ENCODE measurements at places on chromosomes 7 and 10.

DNA sequence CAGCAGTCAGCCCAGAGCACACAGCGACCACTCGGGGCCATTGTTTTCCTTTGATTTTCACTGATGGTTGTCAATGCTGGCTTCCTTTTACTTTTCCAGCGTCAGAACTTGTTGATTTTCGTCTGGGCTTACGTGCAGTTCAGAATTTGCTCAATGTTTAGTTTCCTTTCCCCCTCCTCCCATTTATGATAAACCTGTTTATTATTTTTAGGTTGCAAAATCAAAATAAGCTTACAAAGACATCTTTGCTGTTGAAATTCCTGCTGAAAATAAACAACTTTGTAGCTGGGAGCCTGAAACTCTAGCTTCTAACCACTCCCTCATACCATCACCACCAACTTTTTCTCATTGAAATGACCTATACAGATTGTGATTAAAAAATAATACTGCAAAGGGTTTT lies 83.1 kb upstream of the LYZL1 start:
- DNase-seq: no peak

GRCh38 chr7:97007583-97007861 lies 2.2 kb downstream of the DLX6 start:
- DNase-seq: no peak

DNA sequence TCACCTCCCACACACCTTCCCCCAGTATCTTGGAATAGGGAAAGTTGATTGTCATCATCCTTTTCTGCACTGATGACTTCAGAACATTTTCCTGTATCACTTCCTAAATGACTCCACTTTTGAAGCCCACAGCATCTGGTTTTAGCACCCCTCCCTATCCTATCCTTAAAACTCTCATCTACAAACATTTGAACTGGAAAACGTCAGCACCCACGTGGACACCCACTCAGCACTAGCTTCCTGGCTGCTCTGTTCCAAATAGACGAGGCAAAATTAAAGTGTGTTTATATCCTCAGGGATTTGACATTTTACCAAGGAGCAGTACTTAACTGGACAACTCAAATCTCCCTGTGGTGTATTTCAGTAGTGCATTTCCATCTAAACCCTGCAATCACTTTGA lies 73.9 kb downstream of the REEP3 start:
- DNase-seq: no peak

GRCh38 chr10:480498-480927 lies 209.0 kb downstream of the DIP2C start:
- DNase-seq: no peak

GRCh38 chr7:82152858-82153257 lies 290.7 kb downstream of the CACNA2D1 start:
- no peak for DNase-seq

- DNase-seq: no peak
Measured at GRCh38 chr7:41582116-41582515, 120.8 kb downstream of the INHBA start.

DNA sequence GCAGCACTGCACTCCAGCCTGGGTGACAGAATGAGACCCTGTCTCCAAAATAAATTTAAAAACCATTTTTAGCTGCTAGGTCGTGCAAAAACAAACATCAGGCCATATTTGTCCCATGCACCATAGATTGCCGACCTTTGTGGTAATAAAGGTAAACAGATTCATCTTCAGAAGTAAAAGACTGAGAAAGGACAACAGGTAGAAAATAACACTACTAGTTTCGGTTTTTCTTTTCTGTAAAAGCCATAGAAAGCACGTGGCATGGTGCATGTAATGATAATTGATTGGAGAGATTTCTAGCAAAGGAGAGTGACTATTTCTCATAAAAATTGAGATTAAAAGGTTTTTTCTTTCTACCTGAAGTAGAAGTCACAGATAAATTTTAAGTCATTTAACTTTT lies 93.9 kb downstream of the DNAH11 start:
- no peak for DNase-seq

- DNase-seq: no peak
Measured at GRCh38 chr10:122044045-122044661, 55.2 kb downstream of the TACC2 start.

DNA sequence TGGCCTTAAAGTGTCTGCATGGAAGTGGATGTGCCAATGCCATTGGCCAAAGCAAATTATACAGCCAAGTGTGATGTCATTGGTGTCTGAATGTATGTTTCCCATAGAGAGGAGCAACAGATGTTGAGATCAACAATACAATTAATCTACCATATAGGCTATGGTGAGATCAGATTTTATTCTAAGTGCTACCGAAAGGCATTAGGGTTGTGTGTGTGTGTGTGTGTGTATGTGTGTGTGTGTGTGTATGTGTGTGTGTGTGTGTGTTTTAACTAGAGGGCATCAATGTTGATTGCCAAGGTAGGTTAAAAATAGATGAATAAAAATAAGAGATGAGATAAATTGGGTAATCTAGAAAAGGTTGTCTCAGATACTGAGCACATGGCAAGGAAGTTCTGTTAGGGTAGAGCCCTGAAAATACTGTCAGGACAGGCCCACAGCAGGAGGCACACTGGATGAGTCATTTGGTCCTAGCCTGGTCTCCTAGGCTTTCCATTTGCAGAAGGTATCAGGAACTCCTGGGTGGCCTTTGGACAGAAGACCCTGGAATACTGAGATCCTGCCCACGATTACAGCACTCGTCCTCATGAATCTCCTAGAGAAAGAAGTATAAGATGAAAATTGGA lies 446.0 kb upstream of the PODXL start:
- DNase-seq: no peak

- peak; percentile 91 for DNase-seq
Measured at GRCh38 chr10:133308421-133309099, at the start of the genes TUBGCP2 and ZNF511. TUBGCP2 (minus strand) TSS chr10:133308872; CDS start chr10:133302941, 5,931 bp downstream. ZNF511 (plus strand) TSS chr10:133308914; CDS start chr10:133308944, 30 bp downstream.

- DNase-seq: peak; percentile 90
Measured at GRCh38 chr7:76358481-76359110, at the start of gene YWHAG. YWHAG (minus strand) TSS chr7:76358991; CDS start chr7:76358808, 183 bp downstream.

GRCh38 chr7:92135052-92135889 lies 994 bp upstream of the CYP51A1 start:
- peak; percentile 33 for DNase-seq

DNA sequence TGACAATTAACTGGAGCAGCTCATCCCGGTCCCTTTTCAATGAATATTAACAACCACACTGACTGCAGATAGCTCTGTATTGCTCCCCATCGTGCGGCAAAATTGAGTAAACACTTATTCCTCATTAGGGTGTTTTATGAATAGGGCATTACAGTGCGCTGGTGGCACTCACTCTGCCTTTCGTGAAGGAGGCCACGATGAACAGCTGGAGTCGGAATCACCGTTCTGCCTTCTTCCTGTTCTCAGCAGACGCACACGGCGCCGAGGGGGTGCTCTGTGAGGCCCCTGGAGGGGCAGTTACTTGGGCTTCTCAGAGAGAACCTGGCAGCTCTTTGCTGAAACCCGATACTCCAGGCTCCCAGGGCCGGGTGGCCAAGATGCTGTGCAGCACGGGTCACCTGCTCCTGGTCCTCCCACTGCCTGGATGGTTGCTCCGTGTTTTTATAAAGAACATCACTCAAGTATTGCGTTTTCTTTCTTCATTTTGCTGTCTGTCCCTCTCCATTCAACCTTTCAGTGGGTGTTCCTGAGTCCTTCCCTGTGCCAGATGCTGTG lies 241.9 kb downstream of the GLRX3 start:
- DNase-seq: no peak

- no peak for DNase-seq
Measured at GRCh38 chr10:71589617-71590551, 129.7 kb downstream of the C10orf105 start.

- no peak for DNase-seq
Measured at GRCh38 chr7:94250124-94250523, 144.6 kb upstream of the COL1A2 start.

DNA sequence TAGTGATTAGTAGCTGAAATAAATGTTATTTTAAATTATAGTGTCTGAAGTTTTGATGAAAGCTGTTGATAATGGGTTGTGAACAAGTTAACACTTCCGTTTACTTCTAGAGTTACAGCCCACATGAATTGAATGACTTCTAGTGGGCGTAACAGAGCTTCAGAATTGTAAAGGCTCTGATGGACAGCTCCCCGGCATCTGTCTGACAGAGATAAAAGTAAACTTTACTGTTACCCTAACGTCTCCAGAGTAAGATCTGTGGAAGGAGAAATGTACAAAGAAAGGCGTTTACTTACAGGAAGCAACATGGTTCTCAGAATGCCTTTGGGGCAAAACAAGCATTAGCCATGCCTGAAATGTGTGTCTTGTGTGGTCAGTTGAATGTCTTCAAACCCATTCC lies 124.4 kb downstream of the ADARB2 start:
- DNase-seq: no peak

DNA sequence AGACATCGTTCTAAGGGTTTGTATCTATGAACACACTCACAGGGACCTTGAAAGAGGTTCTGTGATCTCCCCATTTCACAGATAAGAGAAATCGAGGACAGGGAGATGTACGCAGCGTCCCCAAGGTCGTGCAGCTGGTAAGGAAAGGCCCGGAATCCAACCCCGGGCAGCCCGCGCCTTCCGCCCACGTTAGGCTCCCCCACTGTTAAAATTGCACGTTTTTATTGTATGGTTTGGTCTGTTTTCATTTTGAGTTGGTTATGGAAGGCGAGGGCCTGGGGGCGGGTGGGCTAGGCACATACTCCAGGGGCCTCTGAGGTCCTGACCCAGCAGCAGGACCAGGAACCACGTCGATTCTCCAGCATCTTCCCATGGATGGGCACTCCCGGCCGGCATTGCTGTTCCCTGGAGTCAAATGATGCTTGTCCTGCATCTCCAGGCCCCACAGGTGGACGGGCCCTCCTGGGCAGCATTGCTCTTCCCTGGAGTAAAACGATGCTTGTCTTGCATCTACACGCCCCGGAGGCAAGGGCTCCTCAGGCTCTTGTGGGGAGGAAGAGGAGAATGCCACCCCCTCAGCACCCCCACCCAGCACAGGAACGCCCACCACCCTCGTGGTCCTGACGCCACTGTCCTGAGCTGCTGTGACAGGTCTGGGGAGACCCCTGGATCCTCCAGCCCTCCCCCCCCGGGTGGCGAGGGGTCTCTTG lies 65.9 kb downstream of the PDGFA start:
- no peak for DNase-seq

- no peak for DNase-seq
Measured at GRCh38 chr10:79185067-79185774, 116.5 kb downstream of the ZMIZ1 start.

- no peak for DNase-seq
Measured at GRCh38 chr10:78863140-78863905, 205.4 kb upstream of the ZMIZ1 start.

All from OCI-LY7 (cell line).